ENCODE measurements at places on chromosomes 13 and 19.

DNA sequence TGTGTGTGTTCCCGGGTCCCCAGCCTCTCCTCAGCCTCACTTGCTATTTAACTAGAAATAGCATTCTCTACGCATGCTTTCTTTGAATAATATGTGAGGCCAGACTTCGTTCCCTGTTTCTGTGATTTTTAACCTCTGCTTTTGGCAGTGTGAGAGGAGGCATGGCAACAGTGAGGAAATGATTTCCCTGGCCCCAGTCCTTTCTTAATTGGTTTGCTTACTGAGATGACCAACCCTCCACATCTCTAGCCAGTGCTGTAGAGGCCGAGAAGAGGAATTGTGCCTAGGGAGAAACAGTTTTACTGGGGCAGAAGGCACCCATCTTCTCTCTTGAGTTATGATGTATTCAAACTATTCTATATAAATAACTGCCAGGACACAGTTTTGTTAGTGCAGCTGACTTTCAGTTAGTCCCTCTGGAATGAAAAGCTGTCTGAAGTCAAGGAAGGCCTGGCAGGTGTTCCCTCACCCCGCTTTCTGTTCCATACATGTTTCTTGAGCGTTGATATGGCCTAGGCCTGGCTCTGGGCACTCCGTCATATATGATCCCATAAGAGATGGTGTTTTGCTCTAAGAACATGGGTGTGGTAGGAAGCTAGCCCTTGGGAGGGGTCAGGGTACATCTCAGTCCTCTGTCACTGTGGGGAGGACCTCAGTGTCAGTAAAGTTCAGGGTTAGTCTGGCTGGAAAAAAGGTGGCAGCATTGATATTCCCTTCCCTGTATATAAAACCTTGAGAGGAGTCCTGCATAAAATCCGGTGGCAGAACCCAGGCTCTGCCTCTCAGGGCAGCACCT lies 73.7 kb upstream of the NPAS1 start:
- DNase-seq: no peak

DNA sequence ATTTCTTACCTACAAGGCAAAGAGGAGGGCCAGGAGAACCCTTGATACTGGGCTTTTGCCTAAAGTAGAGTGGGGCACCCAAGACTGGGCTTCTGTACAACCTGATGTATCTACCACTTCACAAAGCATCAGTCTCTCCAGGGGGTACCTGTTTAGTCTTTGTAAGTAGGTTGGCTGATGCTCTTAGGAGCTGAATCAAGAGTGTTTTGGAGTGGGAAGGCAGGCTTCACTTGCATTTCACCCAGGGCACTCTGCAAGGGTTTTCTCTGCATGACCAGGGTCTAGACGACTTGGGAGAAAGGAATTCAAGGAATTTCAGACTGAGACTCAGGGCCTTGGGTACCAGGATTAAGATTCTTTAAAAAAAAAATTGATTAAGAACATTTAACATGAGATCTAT lies 361.5 kb downstream of the RFC3 start:
- no peak for DNase-seq

DNA sequence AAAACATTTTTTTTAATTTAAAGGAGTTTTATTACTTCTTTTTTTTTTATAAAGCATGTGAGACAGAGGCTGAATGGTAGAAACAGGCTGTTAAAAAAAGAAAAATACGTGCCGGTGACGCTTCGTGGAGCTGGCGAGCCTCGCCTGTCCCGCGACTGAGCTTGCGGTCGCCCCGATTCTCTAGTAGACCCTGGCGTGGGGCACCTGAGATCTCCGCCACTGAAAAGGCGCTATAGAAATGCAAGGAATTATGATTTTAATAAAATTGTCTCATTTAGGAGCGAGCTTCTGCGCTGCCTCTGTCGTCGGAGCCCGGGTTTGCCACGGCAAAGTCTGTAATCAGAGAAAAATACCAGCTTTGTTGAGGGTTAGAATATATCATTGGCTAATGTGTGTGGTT lies 18.4 kb downstream of the NFIX start:
- DNase-seq: no peak

GRCh38 chr19:50413531-50413930 lies 5.2 kb upstream of the SPIB start:
- DNase-seq: no peak

- no peak for DNase-seq
These were observed 98.0 kb upstream of the SLC10A2 start for GRCh38 chr13:103164251-103164650.

- DNase-seq: no peak
These were observed 11.3 kb downstream of the LSM4 start for GRCh38 chr19:18311502-18312091.

DNA sequence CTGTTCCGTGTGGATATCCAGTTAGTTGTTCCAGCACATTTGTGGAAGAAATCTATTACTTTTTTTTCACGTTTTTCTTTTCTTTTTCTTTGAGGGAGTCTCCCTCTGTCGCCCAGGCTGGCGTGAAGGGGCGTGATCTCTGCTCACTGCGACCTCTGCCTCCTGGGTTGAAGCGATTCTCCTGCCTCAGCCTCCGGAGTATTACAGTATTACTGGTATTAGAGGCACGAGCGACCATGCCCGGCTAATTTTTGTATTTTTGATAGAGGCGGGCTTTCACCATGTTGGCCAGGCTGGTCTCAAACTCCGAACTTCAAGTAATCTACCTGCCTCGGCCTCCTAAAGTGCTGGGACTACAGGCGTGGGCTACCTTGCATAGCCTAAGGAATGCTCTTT lies 43.6 kb downstream of the ZNF611 start:
- DNase-seq: no peak

DNA sequence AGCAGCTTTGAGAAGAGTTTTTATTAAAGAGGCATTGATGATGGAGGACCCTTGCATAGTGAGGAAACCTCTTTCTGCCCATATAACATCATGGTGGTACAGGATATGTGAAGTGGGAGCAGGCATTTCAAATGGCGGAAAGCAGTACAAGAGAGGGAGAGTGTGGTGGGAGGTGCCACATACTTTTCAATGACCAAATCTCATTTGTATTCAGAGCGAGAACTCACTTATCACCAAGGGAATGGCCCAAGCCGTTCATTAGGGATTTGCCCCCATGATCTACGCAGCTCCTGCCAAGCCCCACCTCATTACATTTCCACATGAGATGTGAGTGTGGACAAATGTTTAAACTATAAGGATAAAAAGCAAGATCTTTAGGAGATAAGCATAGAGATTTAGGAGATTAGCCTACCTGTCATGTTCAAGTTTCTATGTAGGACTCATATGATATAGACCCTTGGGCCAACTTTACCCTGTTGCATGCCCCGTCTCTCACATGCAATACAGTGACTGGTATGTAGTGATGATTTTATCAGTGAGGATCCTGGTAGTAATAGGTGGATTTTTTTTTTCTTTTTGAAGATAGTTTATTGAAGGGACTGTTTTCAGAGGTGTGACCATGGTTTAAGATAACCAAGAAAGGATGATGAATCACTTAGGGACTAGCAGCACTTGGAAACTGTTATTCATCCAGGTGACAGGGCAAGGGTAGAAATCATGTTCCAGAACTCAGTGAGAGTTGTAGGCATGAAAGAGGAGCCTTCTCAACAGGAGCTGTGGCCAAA lies 38.3 kb downstream of the DNAJC15 start:
- no peak for DNase-seq

DNA sequence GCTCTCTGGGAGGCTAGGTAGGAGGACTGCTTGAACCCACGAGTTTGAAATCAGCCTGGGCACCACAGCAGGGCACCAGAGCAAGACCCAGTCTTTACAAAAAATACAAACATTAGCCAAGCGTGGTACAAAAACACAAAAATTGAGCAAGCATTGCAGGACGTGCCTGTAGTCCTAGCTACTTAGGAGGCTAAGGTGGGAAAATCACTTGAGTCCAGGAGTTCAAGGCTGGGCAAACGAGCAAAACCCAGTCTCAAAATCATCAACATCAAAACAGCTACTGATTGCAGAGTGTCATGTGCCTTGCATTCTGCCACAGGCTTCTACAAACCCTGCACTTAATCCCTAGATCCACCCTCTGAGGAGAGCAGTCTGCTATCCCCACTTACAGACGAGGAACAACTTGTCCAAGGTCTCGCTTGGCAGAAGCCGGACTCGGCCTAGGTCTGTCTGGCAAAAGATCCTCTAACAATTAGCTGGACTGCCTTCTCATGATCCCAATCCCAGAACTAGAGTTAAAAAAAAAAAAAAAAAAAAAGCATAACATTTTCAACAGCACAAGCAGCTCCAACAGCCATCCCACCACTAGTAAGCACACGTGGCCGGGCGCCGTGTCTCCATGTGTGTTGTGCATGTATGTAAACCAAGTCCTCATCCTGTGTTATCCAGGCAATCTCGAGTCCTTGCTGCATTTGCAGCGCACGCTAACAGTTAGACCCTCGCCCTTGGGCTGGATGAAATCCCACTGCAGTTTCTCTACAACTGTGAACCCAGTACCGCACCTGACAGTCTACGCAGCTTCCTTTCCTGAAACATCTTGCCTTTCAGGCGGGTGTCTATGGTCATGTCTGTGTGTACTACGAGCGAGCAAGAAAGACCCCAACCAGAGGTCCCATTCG lies 2.0 kb downstream of the PPP6R1 start:
- no peak for DNase-seq

DNA sequence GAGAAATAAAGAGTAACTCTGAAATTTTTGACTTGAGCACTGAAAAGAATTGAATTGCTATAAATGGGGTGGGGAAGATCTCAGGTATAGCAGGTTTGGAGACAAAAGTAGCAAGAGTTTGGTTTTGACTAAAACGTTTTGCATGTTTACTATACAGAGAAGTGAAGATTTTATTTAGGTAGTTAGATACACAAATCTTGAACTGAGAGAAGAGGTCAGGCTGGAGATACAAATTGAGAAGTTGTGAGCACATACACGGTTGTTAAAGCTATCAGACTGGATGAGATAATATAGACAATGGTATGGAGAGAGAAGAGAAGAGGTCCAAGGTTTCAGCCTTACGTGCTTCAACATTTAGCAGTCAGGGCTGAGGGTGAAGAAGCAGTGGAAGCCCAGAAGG lies 420.9 kb downstream of the FOXO1 start:
- DNase-seq: no peak

GRCh38 chr19:50286443-50286842 lies 42.7 kb downstream of the KCNC3 start:
- DNase-seq: no peak

DNA sequence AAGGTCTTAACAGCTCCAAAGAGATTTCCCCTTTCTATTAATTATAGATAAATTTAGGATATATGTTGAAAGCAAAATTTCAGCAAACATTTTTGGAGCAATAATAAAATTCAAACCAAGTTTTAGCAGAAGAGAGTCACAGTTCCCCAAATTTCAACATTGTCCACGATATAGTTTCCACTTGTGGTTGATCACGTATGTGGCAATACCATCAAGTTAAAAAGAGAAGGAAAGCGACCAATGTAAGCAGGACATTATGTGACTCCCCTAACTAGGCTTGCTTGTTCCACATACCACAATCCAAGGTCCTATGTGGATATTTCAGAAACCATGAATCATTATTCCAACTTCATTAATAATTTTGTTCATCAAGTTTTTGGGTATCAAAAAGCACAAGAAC lies 52.8 kb downstream of the ELF1 start:
- DNase-seq: no peak

GRCh38 chr13:25690582-25690981 lies 318.8 kb downstream of the ATP8A2 start:
- no peak for DNase-seq
